Suppressor macrophage treated with lipopolysaccharide for 1 hour (primary cell): ENCODE measurements at places on chromosomes 7 and 10.

DNA sequence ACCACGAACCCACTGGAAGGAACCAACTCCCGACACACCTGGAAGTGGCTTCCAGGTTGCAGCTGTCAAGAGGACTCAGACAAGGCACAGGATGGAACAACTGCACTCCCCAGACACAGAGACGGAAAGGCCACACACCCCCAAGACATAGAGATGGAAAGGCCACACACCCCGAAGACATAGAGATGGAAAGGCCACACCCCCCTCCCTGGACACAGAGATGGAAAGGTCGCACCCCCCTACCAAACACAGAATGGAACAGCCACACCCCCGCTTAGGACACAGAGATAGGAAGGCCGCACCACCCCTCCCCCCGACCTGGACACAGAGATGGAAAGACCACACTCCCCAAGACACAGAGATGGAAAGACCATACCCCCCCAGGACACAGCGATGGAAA is 7.6 kb downstream of the ZNF511 start:
- DNase-seq, result no peak

DNA sequence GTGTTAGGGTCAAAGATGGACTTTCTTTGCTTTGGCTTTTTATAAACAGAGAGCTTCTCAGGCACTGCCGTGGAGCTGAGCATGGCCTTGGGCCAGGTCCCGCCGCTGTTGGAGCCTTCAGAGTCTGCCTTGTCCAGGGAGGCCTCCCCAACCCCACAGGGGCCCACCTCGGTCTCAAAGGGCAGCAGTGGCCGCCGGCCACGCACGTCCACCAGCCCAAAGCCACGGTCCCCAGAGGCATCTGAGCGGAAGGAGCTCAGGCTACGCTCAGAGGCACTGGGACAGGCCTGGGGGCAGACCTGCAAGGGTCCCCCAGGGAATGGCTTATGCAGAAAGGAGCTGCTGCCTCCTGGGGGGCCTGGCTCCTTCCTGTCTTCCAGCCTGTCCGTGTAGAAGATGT is 105.0 kb downstream of the DLG5 start:
- no peak for DNase-seq

GRCh38 chr10:124087672-124088634 is 5.4 kb downstream of the CHST15 start:
- no peak for DNase-seq

GRCh38 chr10:80158126-80158525 is 25.6 kb downstream of the PLAC9 start:
- no peak for DNase-seq

DNA sequence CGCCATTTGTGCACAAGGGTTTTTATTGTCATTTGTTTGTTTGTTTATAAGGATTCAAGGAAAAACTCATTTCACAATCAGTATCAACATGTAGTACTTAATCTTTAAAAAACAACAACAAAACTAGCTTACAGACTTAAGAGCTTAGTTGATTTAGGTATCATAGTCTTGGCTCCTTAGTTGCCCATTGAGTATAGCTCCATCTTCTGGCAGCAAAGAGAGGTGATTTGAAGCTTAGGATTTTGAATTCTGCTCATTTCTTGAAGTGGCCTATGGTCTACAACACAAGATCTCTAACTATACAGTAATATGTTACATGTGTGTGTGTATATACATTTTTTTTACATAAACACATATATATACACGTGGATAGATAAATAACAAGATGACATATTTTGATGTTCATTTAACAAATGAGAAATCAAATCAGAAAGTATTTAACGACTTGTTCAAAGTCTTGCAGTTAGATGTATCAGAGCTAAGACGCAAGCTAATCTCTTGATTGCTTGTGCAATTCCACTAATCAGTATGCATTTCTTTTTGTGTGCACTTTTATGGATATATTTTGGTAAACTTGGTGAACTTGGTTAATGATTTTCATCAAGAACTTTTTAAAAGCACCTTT is 307.3 kb downstream of the CAMK1D start:
- peak; percentile 76 for DNase-seq

DNA sequence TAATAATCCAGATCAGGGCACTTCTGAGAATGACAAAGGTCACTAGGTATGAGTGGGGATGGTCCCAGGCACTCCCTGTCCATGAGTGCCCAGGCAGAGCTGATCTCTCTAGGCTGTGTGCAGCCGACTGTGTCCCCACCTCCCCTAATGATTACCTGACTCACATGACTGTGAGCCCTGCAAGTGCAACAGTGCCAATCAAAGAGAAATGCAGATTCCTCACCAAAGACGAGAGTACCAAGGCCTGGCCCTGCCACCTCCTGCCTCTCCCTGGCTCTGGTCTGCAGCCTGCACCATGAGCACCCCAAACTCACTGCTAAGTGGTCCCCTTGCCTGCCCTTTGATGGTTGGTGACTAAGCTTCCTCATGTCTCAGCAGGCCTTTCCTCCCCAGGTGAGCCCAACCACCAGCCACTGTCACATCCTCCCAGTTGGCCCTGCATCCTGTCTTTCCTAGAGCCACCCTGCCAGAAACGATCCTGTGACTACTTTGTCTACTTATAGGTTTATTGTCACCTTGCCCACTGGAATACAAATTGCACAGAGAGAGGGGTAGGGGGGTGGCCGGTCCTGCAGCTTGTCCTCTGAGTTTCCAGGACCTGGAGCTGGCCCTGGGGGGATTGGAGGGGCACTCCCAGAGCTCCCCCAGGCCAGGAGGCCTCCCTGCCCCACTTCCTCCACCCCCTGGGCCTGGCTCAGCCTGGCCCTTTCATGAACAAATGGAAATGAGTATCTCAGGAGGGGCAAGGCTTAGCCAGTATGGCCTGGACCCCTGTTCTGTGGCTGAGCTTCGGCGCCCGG is 22.4 kb upstream of the GDF10 start:
- DNase-seq, result no peak

DNA sequence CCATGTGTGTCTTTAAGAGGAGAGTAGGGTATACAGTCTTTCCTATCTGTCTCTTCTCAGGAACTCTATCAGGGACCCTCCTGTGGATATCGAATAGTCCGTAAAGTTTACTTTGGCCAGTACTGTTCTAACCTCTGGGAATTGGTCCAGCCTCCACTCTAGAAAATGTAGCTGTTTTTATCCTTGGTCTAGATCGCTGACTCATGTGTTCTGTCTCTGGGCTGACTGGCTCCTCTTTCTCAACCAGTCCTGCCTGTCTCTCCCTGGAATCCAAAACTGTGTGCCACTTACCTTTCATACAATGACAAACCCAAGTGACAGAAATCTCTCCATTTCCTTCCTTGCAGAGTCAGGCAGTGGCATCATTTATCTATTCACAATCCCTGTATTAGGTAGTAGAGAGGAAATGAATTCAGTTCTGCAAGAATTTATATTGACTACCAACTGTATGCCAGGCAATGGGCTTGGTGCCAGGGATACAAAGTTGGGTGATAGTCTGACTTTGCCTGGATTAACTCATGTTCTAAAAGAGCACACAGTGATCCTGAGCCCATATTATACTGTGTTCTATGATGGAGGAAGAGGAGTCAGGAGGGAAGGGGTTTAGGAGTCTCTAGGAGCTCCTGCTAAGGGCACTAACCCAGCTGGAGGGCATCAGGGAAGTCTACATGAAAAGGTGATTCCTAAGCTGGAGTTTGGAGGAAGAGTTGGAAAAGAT is 232.7 kb downstream of the LRMDA start:
- no peak for DNase-seq

- no peak for DNase-seq
Measured at GRCh38 chr10:52609626-52610240, 162.9 kb downstream of the MBL2 start.

DNA sequence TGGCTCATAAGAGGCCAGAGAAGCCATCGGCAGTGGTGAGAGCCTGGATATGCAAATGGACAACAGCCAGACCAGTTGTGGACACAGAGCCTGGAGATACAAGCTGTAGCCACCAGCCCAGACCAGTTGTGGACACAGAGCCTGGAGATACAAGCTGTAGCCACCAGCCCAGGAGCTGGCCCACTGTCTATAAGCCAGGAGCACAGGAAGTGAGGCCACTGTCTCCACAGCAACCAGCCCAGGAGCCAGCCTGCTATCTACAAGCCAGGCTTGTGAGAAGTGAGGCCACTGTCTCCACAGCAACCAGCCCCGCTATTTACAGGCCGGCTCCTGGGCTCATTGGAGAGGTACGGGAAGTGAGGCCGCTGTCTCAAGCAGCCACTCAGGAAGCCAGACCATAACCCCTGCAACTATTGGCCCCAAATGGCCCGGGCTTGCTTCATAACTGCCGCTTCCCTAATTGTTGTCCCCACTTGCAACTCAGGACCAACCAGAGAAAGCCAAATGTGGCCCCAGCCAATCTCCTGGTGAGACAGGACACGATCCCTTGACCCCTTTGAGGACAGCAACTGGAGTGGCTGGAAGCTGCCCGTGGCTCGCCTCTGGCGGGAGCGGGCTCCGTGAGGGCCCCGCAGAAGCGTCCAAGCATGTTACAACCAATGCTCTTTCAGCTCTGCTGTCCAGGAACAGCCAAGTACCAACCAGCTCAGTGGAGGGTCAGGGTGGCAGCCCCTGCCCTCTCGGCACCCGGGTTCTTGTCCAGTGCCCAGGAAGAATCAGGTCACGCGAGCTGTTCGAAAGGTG is 44.1 kb upstream of the CNPY1 start:
- DNase-seq, result peak; percentile 67

GRCh38 chr7:114426824-114427223 is 12.2 kb downstream of the FOXP2 start:
- no peak for DNase-seq

GRCh38 chr7:7706556-7707172 is 11.7 kb downstream of the RPA3 start:
- DNase-seq, result no peak

GRCh38 chr7:18352339-18353255 is 143.0 kb upstream of the HDAC9 start:
- peak; percentile 70 for DNase-seq

DNA sequence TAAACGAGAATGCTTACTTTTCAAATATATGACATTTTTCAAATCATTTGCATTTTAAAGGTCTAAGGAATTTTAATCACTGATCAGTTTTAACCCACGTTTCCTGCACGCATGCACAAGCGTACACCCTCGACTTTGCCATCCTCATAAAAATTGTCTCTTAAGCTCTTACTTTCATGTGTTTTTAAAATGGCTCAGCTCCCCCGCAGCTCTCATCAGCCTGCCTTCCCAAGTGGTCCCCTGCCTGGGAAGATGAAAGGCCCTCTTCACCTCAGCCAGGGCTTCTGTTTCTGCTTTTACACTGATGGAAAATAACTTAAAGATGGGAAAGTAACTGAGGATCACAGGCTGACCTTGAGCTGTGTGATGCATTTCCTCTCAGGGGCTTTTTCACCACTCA is 131.6 kb upstream of the LSM8 start:
- no peak for DNase-seq

- DNase-seq, result peak; percentile 75
Measured at GRCh38 chr10:103888113-103888841, 29.7 kb downstream of the STN1 start.

DNA sequence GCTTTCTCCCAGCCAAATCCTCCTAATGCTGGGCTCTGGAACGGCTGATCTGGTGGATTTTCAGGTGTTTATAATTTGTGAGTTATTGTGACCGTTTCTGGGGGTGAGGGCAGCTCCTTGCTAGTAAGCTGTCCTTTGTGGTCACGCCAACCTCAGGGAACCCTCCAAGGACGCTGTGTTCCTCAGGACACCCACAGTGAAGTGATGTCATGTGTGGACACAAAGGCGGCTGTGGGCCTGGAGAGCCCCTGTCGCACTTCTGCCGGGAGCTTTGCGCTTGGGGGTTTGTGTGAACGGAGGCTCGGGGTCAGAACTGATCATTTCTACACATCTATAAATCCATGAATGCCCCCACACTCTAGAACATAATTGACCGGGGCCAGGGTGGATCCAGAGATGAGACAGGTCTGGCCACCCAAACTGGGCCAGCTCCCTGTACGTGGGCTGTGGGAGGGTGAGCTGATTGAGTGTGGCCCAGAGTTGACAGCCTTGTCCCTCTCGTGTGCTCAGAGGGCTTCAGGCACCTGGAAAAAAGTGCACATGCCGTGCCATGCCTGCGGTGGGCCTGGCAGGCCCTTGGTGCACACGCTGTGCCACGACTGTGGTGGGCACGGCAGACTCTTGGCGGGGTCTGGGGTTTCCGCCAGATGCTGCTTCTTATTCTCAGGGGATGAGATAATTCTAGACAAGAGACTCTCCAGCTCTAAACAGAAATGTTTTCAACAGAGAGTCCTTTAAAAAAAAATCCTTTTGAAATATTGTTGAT is 130.2 kb downstream of the VIPR2 start:
- no peak for DNase-seq

DNA sequence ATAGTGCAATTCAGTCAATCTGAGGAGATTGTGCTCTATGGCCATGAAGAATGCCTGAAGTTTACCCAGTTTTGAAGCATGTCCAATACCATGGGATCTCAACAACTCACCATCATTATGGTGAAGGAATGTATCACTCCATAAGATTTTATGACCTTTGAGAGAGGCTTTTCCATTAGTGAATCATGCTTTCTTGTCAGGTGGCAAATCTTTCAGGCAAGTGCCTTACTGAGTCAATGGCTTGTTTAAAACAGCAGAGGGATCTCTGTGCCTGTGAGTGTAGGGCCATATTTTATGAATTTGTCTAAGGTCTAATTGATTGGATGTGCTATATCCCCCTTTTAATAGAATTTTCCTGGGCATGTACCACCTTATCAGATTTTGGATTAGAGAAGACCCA is 131.5 kb downstream of the CCDC7 start:
- DNase-seq, result no peak

GRCh38 chr10:72108830-72109635 is 20.7 kb upstream of the SPOCK2 start:
- DNase-seq, result no peak
